ENCODE measurements at places on chromosomes 11 and 22.

DNA sequence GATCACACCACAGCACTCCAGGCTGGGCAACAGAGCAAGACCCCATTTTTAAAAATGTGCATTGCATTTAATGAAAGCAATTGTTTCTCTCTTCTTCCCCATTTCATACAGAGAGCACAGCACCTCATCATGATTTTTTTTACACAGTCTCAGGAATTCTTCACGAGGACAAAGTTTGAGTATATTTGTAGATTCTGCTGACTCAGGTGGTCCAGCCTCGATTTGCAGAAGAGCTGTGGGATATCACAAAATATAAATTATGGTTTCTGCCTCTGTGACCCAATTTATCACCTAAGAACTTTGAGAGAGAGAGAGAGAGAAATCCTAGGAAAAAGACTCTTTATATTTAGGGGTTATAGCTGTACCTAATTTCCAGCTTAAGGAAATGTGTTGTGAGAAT lies 19.8 kb downstream of the CASP5 start:
- DNase-seq: no peak

DNA sequence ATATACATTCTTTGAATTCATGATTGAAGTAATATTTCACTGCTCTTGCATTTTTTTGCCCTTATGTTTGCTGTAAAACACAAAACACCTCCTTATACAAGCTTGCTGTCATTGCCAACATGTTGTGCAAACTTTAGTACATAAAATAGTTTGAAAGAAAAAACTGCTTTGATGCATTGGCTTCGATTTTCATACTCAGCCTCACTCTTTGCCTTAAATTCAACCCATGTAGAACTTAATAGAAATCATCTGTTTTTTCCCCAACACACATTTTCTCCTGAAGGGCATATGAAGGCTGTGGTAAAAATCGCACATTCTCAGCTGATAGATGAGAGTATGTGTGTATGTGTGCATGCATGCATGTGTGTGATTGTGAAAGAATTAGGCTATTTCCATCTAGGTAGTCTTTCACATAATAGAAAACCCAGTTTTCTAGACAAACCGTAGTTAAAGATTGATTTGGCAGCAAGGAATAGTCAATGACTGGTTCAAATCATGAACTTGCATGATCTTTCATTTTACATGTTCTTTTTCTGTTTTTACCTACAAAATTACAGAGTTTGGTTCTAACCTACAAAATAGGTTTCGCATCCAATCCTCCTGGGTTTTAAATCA lies 72.8 kb upstream of the MTMR2 start:
- no peak for DNase-seq

- no peak for DNase-seq
Measured at GRCh38 chr11:120339394-120339890, 3.2 kb downstream of the ARHGEF12 start.

GRCh38 chr11:100910808-100911207 lies 218.8 kb downstream of the PGR start:
- DNase-seq: no peak

DNA sequence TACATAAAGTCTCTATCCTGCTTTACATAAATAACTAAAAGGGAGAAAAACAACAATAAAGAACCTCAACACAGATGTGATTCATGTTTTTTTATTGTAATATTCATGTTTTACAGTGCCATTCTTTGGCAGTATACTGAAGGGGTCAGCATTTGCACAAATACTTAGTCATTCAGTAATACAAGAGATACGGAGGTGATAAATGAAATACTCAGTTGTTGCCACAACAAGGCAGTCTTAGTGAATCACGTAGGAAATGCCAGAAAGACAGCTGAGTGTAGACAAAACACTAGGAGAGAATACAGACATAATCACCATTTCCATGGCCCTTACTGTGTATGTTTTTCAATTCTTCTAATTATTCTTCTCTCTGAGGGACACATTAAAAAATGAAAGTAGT lies 910.4 kb downstream of the METTL15 start:
- no peak for DNase-seq

DNA sequence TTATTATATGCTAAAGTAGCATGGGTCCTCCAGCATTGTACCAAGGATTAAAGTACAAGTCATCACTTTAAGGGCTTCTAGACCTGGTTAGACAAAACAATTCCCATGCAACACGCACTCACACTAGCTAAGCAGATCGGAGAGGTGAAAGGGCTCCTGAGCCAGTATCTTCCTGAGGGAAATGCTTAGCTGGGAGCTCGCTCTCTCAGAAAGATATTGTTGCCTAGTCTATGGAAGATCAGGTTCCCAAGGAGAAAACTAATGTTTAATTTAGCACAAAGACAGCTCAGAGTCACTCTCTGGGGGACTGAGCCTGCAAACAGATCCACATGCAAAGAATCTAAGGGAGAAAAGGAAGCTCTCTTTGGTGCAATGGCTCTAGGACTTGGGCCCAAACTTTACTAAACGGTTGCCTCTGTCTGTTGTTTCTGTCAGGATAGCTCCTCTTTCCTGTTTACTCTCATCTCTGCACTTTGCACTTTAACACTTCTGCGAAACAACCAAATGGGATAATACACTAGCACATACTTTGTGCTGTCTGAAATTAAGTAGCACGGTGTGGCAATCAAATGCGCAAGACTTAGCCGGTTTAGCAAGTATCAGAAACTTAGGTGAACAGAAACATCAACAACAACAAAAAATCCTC lies 10.7 kb downstream of the MAML2 start:
- no peak for DNase-seq

- no peak for DNase-seq
Measured at GRCh38 chr22:28474330-28474729, 205.3 kb downstream of the TTC28 start.

DNA sequence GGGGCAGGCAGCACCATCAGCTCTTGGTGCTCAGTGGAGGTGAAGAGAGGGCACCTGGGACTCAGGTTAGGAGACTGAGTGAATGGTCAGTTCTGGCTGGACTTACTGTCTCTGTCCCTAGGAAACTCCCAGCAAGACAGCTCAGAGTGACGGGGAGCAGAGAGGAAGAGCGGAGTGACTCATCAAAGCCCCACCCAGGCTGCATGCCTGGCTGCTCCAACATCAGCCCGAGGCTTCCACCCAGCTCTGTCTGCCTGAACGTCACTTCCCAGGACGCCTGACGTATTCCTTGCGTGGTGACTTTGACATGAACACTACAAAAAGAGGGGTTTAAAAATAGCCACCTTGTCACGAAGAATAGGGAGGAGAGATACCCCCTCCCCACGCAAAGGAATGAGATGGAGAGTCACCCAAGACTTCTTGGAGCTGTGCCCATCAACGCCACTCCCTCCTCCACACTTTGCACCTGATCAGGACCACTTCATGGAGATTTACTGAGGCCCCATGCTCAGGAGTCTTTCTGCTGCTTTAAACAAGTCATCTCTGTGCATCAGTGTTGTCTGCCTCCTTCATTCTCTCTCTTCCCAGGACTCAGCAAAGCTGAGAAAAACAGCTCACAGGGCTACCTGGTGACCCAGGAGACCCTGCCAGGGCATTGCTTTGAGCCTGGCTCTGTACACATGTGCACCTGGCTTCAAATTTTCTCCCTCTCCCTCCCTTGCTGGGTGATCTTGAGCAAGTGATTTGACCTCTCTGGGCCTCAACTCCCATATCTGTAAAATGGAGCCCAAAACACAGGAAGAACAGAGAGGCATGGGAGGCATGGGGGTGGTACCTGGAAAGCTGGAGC lies 83.1 kb downstream of the MN1 start:
- no peak for DNase-seq

DNA sequence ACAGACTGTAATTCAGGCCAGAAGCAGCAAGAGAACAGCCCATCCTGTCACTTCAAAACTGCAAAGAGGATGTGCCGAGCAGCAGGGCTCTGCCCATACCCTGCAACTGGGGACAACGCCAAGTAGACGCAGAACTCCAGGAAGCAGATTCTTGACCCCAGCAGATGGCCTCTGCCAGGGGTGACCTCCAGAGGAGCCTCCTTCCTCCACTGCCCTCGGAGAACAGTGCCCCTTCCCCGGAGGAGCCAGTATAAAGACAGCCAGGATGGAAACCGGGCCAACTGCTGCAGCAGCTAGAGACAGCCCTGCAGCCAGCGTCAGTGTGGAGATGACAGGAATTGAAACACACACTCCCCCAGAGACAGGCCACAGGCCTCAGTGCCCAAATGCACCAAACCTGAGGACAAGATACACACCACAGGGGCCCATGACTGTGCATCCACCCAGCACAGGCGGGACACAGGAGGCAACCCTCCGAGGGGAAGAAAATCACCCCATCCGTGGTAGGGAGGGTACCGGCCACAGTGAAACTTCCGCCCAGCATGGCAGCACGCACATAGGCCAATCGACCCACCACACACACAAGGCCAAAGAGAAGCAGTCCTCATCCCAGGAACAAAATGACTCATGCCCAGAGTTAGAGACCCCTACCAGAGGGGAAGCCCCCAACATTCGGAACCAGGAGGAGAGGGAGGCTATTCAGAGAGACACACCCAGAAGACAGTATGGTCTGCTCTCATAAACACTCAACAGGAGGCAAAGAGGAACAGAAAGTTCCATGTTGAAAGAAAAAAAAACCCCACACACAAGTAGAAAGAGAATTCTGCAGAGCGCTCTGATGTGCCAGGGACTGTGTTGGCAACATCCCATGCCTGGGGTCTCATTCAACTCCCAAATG lies 5.6 kb downstream of the AHNAK start:
- no peak for DNase-seq

DNA sequence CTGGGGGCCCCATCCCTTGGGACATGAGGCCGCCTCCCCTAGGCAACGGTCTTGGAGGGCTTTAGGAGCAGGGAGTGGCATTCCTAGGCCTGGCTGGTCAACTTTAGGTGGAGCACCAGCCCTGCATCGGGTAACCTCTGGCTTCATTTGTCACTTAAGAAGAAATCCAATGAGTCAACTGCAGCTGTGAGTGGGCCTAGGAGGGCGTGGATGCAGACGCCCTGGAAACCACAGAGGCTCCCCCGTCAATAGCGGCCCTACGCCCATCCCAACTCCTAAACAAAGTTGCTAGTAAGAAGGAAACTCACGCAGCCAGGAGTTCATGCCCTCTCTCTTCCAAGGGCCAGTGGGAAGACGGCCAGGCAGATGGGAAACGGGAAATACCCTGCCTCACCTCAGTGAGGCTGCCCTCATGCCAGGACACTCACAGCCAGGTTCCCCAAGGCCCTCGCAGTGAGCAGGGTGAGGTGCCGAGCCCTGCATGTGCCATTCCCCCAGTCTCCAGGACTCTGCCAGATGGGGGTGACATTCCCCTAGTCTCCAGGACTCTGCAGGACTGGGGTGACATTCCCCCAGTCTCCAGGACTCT lies 20.8 kb downstream of the BID start:
- no peak for DNase-seq

Data from stimulated activated naive CD8-positive, alpha-beta T cell treated with anti-CD3 and anti-CD28 coated beads, Interleukin-15, amount 100 ng/mL, for 72 hours (primary cell).